ENCODE measurements at places on chromosomes 12 and 14.
A peak's percentile ranks its signal among the peaks of the same experiment; 100 is the strongest.

DNA sequence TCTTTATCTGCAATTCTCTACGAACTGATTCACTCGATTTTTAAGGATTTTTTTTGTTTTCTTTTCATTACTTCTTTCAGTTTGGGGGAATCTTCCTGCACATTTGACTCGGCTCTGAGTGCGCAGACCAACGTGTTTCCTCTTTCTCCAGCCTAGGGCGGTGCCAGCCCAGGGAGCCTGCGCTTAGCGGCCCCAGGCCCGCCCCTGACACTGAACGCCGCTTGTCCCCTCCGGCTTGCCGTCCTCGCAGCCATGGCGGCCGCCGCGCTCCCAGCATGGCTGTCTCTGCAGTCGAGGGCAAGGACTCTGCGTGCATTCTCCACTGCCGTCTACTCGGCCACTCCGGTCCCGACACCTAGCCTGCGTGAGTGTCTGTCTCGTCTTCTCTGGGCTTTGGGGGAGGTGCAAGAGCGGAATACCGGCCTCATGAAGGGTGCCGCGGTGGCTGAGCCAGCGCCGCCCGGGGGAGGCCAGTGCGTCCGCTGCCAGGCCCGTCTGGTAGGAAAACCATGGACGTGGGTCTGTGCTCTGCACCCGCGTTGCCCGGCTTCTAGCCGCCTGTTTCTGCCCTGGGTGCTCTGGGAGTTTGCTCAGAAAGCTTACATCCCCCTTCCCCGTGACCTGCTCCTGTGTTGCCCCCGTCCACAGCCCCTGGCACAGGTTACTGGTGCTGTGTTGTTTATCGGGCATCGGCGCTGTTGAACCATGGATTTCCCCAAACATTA, at the start of gene MRPS35:
Gene MRPS35, plus strand, starts transcription at position 241 of the 725 bp plus-strand sequence. Its CDS starts 12 bp downstream, at position 253.
- peak; percentile 90 for DNase-seq

DNA sequence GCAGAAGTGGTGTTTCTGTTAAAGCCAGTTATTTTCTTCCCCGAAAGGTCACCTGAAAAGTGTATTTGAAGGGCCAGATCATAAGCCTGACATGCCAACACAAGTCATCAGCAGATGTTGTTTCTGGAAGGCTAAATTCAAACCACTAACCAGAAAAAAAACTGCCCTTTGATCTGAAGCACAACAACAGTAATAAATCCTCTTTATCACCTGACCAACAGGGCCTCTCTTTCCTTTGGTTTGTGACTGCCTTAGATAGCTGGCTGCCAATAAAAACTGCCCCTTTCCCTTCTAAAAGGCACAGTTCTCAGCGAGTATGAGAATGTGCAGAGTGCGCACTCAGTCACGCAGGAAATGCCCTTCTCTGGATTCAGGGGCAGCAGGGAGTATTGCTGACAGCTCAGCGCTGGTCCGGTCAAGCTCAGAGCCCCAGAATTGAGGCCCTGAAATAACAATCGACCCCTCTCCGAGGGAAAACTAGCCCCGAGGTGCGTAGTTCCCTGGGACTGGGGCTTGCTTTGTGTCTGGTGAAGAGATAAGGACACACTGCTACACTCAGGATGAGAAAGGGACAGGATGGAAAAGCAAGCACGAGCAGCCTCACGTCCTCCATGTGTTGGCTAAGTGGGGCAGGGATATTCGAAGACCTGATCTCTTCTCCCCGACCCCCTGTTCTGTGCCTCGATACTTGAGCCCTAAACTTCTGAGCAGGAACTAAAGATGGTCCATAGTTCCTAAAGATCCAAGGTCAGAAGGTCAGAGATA, 184.2 kb upstream of the GZMB start:
- peak; percentile 36 for DNase-seq

DNA sequence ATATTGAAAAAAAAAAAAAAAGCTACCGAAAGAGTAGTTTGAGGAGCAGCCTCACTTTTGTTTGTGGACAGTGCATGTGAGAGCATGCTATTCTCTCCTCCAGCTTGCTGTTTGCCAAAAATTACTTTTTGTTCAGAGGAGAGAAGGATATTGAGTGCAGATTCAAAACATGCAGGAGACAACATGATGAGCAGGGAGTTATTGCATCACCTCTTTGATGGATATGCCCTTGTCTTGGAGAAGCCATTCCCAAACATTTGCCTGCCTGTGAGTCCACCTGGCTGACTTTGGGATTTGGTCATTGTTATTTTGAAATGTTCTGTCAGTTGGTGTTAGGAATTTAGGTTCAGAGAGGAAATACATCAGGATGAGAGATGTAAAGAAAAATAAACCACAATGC, 2.4 kb downstream of the C12orf75 start:
- no peak for DNase-seq

- DNase-seq: no peak
These were observed 40.0 kb upstream of the RHOJ start for GRCh38 chr14:63164108-63164683.

DNA sequence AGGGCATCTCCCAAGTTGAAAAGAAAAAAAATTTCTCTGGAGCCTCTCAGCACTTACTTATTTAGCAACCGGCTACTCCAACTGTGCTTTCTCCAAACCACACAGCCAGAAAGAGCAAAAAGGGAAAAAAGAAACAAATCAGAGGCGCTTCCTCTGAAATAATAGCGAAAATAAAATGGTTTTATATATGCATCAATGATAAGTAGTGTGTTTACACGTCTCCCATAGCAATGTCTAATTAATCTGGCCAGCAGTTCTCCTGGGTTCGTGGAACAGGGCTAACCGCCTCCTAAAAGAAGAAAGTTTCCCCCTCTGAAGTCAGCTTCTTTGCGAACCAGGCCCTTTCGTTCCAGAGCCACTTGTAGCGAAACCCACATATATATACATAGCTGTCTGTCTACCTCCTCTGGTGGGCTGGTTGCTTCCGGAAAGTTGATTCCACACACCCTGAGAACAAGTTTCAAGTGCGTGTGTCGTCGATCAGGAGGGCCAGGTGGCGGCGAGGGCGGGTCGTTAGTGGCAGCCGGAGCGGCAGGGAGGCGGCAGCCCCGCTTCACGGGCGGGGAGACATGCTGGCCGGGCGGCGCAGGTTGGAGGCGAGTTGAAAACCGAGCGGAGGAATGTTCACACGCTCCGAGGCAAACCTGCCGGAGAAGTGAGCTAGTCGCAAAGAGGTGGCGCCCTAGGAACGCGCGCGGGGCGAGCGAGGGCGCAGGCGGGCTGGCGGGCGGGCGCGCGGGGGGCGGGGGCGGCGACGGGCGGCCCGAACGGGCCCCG, 2.7 kb downstream of the PTHLH start:
- DNase-seq: no peak

- no peak for DNase-seq
These were observed 69.0 kb downstream of the PRIMA1 start for GRCh38 chr14:93719256-93719655.

DNA sequence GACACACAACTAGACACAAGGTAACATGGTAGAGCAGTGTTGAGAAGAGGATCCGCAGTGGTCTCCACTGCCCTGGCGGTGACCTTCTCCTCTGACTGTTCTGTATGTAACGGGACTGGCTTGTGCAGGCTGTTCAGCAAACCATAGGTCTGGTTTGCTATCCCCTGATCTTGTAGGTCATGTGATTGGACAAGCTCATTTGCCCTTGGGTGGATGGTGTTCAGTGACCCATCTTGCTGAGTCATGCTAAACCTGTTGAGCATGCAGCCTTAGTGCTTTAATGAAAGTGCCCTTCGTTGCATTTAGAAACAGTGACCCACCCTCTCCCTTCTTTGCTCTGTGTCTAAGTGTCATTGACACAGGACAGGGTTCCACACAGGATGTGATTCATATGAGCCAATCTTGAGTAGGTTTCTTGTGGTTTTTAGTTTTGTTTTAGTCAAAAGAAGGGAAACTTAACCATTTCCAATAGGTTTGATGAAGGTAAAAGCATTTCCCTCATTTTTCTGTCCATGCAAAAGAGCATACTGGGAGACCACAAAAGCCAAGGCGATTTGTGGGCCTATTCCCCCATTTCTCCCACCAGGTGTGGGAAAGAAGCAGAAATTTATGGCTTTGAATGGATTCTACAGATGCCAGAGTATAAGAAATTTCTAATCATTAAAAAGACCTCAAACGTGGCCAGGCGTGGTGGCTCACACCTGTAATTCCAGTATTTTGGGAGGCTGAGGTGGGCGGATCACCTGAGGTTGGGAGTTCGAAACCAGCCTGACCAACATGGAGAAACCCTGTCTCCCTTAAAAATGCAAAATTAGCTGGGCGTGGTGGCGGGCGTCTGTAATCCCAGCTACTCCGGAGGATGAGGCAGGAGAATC, 32.6 kb upstream of the HIF1A start:
- no peak for DNase-seq

- no peak for DNase-seq
These were observed 24.3 kb upstream of the HSPB8 start for GRCh38 chr12:119154435-119154818.

DNA sequence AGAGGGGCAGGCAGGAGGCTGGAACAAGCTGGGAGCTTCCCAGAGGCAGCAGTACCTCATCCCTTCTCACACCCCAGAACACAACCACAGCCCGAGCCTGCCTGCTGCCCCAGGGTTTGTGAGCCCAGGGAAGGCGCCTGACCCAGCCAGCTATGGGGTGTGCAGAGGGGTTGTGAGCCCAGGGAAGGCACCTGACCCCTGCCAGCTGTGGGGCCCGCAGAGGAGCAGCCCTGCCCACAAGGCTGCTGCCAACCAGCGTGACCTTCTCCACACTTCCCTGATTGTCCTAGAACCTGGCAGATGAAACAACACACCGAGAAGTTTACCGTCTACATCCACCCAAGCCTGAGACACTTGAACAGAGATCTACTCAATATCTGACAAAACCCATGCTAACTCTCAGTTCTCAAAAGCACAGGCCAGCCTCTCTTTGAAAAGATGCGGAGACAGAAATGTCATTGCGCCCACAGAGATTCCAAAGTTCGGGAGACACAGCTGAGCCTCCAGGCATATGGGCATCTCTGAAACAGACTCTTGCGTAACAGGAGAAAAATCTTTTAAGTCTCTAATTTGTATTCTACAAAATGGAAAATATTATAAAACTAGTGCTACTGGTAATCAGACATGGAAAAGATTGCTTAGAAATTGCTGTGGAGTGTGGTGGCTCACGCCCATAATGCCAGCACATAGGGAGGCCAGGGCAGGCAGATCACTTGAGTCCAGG, 47.3 kb downstream of the SFSWAP start:
- no peak for DNase-seq

- DNase-seq: no peak
These were observed 65.9 kb downstream of the RFX4 start for GRCh38 chr12:106648736-106649135.

GRCh38 chr12:33596061-33596460, 156.4 kb upstream of the SYT10 start:
- DNase-seq: peak; percentile 47

DNA sequence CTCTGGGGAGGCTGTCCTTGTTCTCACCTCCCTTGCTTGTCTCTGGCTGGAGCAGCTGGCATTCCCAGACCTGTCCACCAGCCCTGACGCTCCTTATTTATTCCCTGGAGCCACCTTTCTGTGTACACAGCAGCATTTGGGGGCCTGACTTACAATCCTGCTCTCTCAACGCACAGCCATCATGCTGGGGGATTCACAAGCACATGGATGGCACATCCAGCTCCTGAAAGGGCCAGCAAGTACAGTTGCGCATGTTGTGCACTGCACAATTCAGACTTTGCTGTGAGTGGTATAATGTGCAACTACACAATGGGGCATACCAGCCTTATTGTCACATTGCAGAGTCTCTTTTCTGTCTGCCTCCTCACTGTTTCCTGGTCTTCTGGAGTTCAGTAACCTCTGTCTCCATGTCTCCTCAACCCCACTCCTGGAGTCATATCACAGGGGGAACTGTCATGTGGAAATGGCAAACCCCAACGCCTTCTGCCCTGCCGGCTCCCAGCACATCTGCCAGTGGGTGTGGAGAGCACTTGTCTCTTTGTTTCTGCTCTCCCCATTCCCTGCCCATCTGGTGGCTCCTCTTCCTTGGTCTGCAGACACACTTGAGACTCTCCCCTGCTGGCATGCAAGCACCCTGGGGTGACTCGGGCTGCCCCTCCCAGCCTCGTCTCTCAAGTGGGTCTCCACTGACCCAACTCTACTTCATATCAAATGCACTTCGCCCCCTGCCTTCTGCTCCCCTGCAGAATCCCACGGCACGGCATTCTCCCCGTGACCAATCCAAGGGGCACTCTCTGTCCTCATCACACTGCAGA, 41.2 kb upstream of the MEG3 start:
- DNase-seq: no peak

- no peak for DNase-seq
These were observed 36.1 kb upstream of the ANKRD9 start for GRCh38 chr14:102545461-102546265.

DNA sequence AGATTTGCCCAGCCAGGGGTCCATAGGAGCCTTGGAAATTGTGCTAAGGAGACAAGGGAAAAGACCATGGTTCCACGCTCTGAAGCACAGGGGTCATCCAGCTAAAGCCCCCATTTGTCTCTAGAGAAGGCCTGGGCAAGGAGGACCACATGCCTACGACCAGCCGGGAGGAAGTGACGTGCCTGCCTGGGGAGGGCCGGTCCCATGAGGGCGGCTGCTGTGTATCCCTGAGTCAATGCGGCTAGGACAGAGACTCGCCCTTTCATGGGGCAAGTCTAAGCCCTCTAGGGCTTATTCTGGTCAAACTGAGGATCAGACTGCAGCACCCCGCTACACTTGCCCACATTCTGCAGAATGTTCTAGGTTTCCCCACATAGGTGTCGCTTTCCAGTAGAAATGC, 20.6 kb upstream of the RIN3 start:
- DNase-seq: no peak

DNA sequence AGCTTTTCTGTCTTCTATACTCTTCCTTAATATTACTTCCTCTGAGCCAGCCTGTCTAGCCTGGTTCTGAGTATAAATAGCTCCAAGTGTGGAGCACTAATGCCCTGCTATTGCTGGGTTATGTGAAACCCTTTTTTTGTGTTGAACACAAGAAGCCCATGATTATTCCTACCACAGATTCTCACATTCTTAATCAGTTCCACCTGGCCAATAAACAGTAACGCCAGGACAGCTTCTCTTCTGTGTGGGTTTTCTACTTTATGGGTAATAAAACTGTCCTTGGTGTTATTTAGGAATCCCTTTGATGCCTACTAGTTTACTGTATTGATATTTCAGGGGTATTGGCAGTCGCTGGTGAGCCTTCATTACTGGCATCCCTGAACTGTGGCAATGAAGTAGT, 48.9 kb upstream of the LRIG3 start:
- no peak for DNase-seq

- DNase-seq: no peak
These were observed 55.7 kb downstream of the PAX9 start for GRCh38 chr14:36717363-36717762.

DNA sequence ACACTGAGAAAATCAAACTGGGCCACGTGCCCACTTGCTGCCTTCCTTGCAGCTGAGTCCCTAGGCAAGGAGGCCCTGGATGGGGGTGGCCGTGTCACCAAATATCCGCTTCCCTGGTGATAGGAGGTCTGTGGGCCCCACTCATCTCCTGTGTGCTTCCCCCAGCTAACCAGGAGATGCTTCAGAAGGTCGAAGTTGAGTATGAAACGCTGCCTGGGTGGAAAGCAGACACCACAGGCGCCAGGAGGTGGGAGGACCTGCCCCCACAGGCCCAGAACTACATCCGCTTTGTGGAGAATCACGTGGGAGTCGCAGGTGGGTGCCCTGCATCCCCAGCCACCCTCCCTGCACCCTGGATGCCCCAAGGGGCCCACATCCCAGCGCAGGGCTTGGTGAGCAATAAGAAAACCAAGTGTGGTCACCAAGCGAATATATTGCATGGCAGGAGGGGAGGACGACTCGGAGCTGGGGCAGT, 6.8 kb upstream of the SIVA1 start:
- no peak for DNase-seq

GRCh38 chr12:4164559-4165558, 108.7 kb upstream of the CCND2 start:
- DNase-seq: peak; percentile 8
